ENCODE measurements at places on chromosomes 2 and 18.
A peak's percentile ranks its signal among the peaks of the same experiment; 100 is the strongest.

GRCh38 chr18:24397131-24397693 is 412 bp downstream of the OSBPL1A start:
- DNase-seq = no peak

- DNase-seq = no peak
Observed at GRCh38 chr2:158998551-158999248, 30.3 kb downstream of the TANC1 start.

DNA sequence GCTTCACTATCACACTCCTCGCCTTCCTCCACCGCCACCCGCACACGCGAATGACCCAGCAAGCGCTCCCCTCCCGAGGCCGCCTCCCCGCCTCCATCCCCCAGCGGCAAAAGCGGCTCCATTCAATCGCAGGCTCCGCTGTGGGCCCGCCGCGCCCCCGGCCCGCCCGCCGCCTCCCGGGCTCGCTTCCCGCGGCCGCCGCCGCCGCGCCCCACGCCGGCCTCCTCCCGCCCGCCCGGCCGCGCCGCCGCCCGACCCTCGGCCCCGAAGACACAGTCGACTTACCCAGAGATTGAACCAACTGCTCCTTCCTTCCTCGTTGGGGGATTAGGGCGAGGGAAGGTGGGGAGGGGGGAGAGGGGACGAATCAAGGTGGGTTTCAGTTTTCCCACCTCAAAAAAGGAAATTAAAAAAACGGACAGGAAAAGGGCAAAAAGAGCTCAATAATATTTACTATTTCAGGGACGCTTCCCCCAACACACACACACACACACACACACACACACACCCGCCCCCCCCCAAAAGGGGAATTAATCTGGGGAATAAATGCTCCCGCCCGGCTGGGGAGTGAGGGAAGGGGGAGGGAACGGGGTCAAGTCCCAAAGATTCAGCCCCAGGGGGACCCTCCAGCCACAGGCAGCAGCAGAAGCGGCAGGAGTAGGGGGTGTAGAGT is 743 bp downstream of the XPO1 start:
- peak; percentile 12 for DNase-seq

- DNase-seq = no peak
Observed at GRCh38 chr2:176022048-176022447, 20.0 kb upstream of the LNPK start.

- no peak for DNase-seq
Observed at GRCh38 chr2:181946444-181947127, 39.1 kb upstream of the PPP1R1C start.

DNA sequence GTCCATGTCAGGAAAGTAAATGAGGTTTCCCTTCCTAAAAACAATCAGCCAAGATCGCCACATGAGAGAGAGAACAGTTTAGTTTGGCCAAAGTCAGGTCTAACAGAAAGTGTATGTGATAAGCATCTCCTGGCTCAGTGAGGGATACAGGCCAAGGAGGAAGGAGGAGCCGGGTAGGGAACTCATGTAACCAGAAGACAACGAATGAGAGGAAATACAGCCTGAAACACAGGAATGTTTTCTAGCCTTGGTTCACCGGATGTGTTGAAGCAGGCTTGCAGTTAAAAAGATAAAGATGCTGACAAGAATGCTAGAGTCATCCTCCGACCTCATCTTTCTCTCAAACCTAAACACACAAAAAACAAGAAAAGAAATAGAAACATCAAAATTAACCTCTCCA is 283.9 kb upstream of the SIX2 start:
- DNase-seq = no peak

- DNase-seq = no peak
Observed at GRCh38 chr18:63365876-63366212, 1.2 kb downstream of the KDSR start.

DNA sequence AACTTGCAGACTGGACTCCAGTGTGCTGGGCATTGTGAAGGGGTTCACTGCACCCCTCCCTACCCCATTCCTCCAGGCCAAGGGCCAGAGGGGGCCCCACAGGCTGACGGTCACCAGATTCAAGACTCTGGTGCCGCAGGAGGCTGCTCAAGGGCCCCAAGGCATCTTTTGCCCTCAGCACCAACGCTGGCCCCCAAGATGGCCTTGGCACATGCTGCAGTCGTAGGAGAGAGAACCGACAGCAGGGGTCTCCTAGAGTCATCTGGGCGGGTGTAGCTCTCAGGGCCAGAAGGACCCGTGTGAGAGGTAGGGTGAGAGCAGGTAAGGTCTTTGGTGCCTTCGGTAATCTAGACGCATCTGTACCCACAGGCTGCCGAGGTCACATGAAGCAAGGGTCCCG is 18.7 kb upstream of the ODC1 start:
- no peak for DNase-seq

DNA sequence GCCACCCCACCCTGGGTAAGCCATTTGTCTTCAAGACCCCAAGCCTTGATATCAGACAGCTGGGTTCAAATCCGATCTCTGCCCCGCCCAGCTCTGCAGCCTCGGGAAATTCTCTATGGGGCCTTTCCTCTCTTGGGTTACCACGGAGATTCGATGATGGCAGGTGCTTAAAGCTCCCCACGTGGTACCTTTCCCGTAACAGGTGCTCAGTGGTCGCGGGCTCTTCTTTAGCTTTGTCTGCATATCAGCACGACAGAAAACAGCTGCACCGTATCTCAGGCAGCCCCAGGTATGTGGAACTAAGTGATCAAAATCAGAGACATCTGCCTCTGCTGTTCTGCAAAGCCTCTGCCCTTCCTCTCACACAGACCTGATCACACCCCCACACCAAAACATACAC is 37.4 kb downstream of the TTC32 start:
- DNase-seq = no peak

DNA sequence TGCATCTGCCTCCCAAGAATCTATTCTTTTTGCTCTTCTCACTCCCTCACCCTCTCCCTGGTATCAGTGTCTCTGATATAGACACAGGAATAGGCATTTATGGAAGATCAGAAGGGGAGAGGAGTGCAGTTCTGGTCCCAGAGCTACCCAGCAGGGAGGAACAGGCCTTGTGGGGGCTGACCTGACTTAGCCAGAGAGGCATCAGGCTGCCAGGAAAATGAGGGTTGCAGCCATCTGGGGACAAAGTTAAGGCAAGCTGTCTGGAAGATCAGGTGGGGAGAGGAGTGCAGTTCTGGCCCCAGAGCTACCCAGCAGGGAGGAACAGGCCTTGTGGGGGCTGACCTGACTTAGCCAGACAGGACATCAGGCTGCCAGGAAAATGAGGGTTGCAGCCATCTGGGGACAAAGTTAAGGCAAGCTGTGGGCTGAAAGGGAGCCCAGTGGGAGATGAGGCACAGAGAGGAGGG is 69.9 kb upstream of the HK2 start:
- no peak for DNase-seq

DNA sequence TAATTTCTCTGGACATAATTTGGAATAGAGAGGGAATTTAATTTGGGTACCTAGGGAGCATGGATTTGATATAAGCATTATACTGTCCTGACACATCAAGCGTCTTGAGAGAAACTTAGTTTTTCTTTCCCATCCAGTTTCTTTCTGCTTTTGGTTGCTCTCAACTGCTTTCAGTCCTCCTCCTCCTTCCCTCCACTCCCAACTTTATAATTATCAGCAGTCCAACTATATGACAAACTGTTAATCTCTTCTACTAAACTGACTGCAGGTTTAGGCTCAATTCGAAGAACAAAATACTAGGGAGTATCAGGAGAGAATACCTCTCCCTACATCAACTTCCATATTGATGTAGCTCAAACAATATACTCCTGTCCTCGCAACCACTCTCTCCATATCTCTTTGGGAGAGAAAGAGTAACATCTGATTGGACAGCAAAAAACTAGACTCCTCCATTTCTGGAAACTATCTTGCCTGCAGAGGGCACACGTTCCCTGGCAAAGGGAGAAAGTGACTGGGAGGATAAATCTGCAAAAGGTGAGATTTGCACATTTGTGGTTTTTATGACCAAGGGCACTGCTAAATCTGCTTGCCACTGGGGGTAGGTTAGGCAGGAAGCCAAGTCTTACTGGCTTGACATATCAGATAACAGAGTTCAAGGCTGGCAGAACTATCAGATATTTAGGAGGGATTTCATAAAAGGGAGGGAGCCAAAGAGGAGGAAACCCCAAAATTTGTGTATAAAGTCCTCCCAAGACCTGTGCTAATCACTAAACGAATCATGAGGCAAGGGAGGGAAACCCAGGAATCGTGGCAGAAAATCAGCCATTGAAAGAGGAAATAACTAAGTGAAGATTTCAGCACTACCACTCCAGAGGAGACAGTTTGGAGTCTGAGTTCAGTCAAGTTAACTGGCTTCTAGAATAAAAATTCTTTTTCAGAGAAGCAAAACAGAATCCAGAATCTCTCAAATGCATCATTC is 40.0 kb downstream of the ICA1L start:
- DNase-seq = peak; percentile 28

- no peak for DNase-seq
Observed at GRCh38 chr2:152411154-152411553, 76.2 kb downstream of the FMNL2 start.

DNA sequence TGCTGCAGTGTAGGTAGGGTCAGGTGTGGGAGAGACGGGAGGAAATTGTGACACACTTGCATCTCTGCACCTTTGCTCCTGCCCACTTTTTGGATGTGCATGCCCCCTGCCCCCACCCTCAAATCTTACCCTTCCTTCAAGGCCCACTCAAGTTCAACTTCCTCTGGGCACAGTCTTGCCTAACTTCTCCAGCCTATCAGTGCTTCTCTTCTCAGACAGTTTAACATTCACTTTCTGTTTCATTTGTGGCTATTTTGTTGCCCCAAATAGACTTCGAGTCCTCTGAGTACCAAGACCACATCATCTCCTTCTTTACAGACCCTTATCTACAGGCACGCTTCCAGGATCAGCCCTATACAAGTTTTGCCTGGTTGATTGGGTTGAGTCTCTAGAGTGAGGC is 2.7 kb downstream of the ST8SIA5 start:
- no peak for DNase-seq

- no peak for DNase-seq
Observed at GRCh38 chr2:77101796-77102452, 420.3 kb downstream of the LRRTM4 start.

DNA sequence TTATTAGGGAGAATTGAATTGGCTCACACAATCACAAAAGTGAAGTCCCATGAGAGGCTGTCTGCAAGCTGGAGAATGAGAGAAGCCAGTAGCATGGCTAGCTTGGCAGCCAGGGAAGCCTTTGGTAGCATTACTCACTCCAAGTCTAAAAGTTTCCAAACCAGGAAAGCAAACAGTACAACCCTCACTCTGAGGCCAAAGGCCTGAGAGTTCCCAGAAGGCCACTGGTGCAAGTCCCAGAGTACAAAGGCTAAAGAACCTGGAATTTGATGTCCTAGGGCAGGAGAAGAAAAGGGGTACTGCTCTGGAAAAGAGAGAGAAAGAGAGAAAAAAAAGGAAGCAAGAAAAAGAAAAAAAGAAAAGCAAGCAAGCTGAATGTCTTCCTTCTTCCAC is 318.2 kb downstream of the RND3 start:
- no peak for DNase-seq

GRCh38 chr2:42139101-42139500 is 30.1 kb upstream of the EML4 start:
- DNase-seq = no peak

DNA sequence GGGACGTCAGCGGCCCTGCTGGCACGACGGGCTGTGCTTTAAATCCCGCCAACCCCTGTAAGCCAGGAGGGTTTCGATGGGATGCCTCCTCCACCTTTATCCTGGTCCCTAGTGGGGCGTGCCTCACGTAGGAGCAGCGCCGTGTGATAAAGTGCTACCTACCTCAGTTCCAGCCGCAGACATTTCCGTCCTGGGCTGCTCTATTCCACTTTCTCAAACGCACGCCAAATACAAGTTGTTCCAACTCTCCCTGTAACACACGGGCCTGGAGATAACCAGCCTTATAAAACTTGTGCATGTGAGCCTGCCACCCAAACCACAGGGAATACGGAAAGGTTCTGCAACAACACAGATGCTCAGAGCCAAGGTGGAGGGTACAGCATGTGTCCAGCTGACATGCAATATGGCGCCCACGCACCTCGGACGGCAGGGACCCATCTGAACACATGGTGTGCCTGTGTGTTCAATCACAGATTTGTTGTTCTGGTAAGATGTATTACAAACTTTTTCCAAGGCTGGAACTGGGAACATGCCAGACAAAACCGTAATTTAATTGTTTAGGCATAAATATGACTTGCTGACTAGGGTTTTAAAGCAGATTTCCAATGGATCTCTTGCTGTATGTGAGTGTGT is 47.7 kb downstream of the ZNF516 start:
- DNase-seq = no peak

DNA sequence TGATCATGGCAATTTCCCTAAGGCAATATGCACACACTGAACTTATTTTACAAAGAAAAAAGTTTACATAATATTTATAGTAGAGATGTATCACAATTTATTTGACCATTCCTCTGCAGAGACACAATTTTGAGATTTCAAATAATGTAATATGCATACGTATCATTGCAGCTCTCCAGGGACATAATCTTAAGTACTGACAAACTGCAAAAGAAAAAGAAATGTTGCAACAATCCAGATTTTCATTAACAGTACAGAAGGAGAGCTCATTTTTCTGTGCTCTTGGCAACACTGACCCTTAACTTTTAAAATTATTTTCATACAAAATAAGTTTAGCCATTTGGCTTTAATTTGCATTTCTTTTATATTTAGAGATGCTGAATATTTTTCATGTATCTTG is 710.2 kb upstream of the SLC39A10 start:
- no peak for DNase-seq

DNA sequence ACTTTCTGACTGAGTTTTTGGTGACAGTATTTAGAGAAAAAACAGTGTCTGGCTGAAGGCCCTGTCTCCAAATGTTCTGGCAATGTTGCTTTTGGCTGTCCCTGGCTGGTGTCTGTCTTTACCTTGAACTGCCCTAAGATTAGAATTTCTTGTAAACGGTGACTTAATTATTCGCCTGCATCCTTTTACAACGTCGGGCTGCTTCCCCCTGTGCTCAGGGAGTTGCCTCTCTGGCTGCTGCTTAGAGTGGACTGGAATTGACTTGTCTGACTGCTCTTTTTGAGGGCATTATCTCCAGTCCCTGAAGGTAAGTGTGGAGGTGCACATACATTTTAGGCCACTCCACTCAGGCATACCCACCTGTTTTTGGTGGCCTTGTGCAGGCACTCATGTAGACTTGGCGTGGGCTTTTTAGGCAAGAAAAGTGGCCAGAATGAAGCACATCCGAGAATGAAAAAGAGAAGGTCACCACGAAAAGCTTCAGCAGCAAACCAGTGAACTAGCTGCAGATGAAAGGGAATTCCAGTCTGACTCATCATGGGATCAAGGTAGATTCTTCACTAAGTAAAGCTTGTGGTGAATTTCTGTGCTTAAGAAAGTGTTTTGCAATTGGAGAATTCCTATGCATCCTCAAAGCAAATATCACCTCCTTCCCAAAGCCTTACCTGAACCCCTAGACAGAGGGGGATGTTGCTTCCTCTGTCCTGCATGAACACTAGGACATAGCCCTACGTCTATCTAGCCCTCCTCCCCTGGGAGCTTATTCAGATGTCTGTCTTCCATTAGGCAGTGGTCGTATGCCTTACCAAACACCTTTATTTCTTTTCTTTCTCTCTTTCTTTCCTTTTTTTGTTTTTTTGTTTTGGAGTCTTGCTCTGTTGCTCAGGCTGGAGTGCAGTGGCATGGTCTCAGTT is 230.3 kb upstream of the TRIB2 start:
- DNase-seq = no peak
